Stimulated activated CD4-positive, alpha-beta T cell treated with anti-CD3 and anti-CD28 coated beads, TNF-alpha, amount 100 ng/mL, for 1 hour (primary cell): ENCODE measurements at places on chromosomes 3 and 15.

DNA sequence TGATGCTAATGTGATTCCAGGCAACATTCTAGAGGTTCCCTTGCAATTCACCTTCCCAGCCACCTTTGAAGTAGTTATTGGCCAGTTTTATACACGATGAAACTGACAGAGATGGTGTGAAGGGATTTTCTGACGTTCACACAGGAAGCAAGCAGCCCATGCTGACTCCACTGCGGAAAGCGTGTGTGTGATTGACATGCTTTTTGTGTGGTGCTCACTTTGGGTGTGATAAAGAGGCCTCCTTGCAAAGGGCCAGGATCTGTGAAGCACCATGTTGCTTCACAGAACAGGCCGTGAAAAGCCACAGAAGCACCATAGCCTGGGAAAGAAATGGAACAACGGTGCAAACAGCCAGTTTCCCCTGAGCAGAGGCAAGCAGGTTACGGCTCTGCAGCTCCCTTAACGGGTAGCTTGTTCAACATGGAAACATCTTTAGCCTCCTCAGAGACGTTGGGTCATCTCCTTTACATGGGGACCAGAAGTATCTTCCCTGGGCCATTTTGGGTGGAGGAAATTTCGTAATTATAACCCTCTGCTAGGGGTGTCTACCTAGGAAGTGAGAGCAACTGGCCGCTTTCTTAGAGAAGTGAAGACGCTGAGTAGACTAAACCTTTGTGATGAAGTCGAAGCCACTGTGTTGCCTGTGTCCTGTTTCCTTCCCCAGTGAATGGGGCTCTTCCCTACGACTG lies 108.5 kb downstream of the APBA2 start:
- DNase-seq, result no peak

DNA sequence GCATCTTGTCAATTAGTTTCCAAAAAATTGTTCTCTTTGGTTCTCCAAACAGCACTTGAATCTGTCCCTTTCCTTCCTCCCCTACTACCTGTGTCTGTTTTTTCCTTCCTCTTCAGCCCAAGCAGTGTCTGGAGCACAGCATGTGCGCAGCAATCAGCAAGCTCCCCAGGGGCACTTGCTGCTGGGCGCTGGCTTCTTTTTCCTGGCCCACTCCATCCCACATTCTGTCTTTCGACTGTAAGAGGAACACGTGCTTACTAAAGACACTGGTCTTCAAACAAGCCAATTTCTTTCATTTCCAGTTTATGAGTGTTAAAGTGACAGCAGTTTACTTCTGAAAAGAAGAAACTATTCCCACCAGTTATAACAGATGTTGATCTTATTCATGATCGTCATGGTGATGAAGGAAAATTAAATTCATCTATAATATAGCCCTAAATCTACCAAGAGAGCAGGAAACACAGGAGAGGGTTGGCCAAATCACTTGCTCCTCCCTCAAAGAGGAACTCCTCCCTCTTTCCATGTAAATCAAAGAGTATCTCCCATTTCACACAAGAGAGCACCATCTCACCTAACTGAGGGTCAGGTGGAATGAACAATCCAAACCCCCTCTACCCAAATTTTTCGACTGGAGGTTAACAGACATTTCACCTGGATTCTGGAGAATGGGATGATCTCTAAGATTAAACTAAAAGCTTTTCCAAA lies 115.4 kb downstream of the IGF2BP2 start:
- no peak for DNase-seq

DNA sequence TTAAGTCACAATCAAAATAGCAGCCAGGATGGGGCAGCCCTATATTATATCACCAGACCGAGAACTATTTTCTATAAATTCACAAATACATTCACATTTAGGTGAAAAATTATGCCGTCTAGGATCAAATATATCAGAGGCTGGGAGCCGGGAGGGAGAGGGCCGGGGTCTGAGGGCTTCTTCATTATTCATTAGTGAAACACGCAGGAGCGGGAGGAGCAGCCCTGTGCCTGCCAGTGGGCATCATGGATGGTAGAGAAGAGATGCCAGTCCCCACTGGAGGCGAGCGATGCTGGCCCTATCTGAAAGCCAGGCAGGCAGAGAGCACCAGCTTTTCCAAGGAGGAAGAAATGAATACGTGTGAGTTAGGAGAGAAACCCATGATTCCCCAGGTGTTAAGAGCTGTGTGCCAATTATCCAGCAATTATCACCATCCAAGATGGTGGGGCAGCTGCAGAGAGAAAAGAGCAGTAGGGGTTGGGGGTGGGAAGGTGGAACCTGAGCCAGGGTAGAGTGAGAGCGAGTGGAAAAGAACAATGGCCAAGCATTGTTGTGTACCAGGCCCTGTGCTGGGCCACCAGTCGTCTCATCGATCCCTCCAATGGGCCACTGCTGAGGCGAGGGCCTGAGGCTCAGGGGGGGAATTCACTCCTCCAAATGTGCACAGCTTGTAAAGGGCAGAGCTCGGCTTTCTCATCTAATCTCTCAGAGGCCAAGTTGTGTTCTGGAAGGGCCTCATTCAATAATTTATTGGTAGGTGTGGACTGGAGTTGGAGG lies 261.3 kb upstream of the TLE3 start:
- no peak for DNase-seq

DNA sequence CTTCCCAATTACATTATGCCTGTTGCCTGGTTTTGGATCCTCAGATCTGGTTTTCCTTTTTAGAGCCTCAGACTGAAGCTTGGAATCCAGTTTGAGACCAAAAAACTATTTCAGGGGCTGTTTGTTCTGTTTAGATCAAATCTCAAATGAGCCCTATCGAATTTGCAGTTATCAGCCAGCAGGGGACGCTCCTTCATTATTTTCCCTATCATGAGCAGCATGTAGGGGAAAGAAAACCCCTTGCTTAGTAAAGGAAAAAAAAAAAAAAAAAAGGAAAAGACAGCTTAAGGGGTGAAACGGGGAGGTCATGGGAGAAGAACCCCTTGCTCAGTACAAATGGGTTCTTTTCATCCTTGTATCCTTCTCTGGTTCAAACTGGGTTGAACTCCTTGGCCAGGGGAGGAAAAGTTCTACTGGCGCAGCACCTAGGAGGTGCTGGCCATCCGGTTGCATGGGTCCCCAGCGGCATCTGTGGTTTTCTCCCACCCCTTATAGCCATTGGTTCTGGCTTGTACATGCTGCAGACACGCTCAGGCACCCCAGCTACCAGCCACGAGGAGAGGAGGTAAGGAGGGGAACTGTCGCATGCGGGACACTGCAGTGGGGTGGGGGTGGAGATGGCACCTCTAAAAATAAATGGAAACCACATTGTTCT lies 1375.1 kb upstream of the ALCAM start:
- DNase-seq, result no peak

- no peak for DNase-seq
Observed at GRCh38 chr3:126913524-126913923, 69.4 kb upstream of the PLXNA1 start.

- no peak for DNase-seq
Observed at GRCh38 chr3:124514683-124515082, 215.6 kb upstream of the UMPS start.

GRCh38 chr3:38099518-38099917 lies 37.4 kb downstream of the ACAA1 start:
- DNase-seq, result no peak

DNA sequence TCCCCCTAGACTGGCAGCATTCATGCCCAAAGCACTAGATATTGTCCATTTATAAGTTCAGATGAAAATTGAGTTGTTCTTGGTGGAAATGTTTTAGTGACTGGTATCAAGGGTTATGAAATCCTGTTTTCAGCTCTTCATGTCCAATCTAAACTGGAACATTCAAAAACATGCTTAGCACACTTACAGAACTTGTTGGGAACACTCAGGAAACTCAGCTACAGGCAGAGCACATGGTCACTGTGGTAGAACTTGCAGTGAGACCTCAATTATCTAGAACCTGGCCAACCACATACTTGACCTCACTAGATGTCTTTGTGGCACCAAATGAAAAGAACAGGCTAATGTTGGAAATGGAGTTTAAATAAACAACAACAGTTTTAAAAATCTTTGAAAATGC lies 88.8 kb downstream of the SMAD3 start:
- no peak for DNase-seq

DNA sequence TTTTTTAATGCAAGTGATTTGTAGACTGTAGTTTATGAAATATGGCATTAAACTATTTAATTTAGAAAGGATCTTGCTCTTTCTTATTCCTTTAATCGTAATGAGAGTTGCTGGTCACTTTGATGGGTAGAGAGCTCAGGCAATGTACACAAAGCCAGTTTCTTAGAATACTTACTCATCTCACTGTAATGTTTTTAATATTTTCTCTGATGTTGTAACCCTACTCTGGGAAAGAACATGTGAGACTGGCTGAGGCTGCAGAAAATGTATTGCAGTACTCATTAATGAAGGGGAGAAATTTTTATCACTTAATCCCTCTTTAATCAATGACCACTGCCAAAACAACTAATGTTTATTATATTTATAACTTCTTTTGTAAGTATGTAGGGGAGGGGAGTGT lies 479.4 kb upstream of the KCNMB2 start:
- no peak for DNase-seq

DNA sequence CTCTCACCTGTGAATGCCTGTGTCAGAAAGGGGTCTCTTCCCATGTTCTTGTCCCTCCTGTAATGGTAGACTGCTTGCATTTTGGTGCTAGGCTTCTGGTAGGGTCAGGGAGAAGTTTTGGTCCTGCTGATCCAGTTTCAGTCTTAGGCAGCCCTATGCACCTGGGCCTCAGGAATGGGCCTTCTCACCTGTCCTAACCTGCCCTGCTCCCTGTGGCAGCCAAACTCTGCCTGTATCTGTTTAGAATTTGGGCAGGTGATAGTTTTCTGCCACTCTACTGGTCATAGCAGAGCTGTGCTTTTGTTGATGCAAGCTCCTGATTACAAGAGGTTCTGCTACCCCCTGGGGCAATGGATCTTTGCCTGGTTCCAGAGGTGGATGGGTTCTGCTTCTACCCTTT lies 118.7 kb downstream of the PLCL2 start:
- DNase-seq, result no peak

DNA sequence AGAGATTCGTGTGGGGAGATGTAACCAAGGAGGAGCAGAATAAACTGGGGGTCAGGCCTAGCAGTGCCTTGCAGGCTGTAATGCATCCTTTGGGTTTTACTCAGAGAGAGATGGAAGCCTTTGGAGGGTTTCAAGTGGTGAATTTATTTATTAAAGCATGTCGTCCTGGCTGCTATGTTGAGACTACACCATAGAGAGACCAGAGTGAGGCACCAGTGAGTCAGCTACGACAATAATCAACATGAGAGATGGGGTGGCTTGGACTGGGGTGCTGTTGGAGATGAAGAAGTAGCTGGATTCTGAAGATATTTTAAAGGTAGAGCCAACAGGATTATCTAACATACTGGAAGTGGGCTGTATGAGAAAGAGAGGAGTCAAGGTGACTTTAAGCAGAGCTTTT lies 335.3 kb upstream of the ARHGEF26 start:
- DNase-seq, result no peak

DNA sequence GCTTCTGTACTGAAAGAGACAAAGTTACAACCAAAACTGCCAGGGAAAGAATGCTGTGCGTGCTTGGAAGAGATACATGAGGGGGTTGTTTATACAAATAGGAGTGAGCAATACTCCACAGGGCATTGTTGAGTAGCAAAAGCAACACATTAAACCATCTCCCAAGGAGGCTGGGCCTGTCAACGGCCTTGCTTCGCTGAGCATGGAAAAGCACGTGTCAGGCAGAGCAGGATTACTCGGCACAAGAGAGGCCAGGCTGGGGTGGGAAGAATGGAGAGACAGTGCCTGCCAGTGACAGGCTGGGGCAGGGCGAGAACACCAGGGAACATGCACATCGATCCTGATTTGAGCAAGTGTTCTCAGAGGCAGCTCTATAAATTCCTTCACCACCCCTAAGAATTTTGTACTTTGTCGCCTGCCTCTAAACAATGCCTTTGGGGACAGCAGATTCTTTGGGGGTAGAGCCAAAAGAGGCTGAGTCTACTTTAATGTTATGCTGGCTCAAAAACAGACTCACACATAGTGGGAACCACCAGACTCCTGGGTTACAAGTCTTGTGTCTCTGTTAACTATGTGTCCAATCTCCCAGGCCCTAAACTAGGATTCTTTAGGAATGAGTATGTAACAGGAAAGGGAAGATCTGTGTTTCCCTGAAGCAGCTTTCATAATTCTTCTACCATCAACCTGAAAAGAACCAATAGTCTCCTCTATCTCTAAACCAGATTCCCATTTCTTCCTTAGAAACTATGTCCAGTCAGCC lies 67.2 kb downstream of the LIPC start:
- no peak for DNase-seq

DNA sequence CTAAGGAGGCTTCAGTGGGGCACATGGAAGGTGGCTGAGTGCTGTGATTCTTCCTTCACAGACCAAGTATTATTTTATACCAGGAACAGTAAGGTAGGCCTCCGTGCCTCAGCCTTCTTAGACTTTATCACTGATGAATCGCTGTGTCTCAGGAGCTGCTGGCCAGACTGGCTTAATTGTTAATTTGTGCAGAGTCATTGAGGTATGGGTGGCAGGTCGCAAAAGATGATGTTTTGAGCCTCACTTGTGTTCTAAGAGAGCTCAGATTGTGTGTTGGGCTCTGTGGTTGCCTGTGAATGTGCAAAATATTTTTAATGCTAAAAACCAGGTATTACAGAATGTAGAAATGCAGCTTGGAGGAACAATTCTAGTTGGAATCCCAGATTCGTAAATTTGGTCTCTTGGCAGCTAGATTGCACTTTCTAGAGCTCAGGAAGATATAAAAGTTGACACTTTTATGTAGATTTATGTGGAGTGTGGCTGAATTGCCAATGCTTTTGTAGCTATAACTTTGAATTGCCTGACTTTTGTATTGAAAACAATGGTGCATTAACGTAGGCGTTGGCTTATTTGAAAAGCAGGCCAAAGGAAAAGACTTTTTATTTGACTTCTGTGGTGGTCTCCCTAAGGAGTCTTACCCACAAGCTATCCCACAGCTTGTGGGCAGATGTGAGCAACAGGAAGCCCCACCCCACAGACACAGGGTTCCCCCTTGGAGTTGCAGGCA lies 53.4 kb downstream of the LARS2 start:
- no peak for DNase-seq

GRCh38 chr3:179956416-179956830 lies 80.3 kb downstream of the PEX5L start:
- no peak for DNase-seq

DNA sequence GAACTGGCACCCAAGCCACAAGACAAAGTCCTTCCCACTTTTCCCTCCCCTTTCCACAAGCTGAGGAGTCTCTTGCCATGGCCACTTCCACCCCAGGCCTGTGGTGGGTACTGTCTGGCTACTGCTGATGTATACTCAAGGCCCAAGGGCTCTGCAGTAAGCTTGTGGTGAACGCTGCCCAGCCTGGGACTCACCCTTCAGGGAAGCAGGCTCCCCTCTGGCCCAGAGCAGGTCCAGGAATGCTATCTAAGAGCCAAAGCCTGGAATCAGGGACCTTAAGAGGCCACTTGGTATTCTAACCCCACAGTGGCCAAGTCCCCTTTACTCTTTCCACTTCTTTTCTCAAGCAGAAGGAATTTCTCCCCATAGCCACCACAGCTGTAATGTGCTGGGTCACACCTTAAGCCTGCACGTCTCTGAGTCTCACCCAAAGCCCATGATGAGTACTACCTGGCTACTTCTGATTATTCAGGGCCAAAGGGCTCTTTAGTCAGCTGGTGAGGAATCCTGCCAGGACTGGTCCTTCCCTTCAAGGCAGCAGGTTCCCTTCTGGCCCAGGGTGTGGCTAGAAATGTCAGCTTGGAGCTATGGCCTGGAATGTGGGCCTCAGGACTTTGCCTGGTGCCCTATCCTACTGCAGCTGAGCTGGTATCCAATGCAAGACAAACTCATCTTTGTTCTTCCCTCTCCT lies 4.0 kb downstream of the PATL2 start:
- no peak for DNase-seq
